ENCODE measurements at places on chromosomes 11 and 22. TPM values are rescaled to one million over a fixed set of nuclear protein-coding genes. Genes with fewer than 3 reads are reported as not detected.

DNA sequence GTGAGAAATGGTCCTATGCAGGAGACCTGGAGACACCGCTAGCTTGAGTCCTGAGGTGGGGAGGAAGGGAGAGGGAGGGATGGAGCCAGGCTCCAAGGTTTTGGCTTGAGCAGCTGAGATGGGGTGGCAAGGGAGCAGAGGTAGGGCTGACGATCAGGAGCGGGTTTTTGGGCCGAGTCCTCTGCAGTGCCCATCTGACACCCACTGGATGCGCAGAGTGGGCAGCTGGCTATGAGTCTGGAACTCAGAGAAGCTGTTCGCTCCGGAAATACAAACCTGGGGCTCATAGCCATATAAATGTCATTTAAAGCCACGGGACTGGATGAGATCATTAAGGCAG lies 453 bp upstream of the MAFF start:
- peak overlapping the region; percentile 81 for H3K27ac ChIP-seq
- peak overlapping the region; percentile 80 for H3K4me3 ChIP-seq
- H3K4me1 ChIP-seq = peaks cover 32% of the 10 kb centered on the region
- H3K36me3 ChIP-seq = no peaks in the 10 kb centered on the region

DNA sequence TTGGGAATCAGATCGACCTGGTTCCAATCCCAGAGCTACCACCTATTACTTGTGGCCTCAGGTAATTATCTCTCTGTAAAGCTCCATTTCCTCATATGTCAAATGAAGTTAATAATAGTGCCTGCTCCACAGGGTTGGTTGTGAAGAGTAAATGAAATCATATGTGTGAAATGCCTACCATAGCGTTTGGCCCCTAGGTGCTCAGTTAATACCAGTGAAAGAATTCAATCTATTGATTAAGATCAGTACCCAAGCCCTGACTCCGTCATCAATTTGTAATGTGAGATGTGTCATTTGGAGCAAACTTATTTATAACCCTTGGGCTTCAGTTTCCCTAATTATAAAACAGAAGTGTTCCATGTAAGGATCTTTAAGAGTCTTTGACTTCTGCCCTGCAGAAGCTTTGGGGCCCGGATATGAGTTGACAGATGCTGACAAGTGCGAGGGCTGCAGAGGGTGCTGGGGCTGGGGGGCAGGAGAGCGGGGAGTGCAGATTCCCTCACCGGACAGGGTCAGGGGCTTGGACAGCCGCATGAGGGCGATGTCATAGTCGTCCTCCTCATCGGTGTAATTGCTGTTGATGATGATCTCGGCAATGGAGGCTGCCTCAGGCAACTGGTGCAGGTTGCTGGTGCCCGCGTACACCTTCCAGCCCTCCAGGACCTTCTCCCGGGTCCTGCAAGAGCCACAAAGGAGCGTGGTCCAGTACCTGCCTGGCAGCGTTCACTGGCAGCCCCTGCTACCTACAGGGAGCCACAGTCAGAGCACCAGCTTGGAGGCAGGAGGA lies 20.9 kb downstream of the TMPRSS13 start:
- H3K27me3 ChIP-seq = no peaks in the 10 kb centered on the region
- no peak overlapping the region for H3K27ac ChIP-seq
- no peak overlapping the region for H3K4me3 ChIP-seq
- no peak for DNase-seq
- H3K36me3 ChIP-seq = no peaks in the 10 kb centered on the region
- no peaks in the 10 kb centered on the region for H3K4me1 ChIP-seq

GRCh38 chr11:2929950-2930703 lies 907 bp upstream of the PHLDA2 start:
- no peak for DNase-seq
- no peaks in the 10 kb centered on the region for H3K36me3 ChIP-seq
- H3K27ac ChIP-seq = peak overlapping the region; percentile 30
- peaks cover 40% of the 10 kb centered on the region for H3K4me1 ChIP-seq

The ALDH3B1 gene
- polyA plus RNA-seq = not detected

The CCDC87 gene
- not detected for polyA plus RNA-seq

DNA sequence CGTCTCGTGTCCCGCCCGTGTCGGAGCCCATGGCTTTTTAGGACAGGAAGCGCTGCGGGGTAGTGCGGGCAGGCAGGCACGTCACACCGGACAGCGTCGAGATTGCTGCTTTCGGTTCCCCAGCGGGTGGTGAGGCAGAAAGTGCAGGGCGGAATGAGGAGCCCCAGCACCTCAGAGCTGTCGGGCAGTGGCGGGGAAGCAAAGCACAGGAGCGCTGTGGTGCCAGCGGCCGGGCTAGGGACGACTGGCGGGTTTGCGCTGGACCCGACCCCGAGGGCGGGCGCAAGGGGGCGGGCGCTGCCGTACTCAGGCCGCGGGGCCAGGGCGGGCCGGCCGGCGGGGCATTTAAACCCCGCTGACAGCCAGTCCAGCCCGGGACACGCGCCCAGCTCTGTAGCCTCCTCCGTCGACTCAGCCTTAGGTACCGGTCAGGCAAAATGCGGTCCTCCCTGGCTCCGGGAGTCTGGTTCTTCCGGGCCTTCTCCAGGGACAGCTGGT lies at the start of gene SLC37A2:
TSS of gene SLC37A2 (plus strand) at position 375 of the 498 bp plus-strand sequence. CDS start at position 438, 63 bp downstream.
- no peaks in the 10 kb centered on the region for H3K36me3 ChIP-seq
- peaks cover 10% of the 10 kb centered on the region for H3K4me1 ChIP-seq

- DNase-seq = no peak
- H3K36me3 ChIP-seq = no peaks in the 10 kb centered on the region
- peaks cover 21% of the 10 kb centered on the region for H3K4me1 ChIP-seq
- H3K27ac ChIP-seq = no peak overlapping the region
- no peaks in the 10 kb centered on the region for H3K27me3 ChIP-seq
Measured at GRCh38 chr11:72789493-72790131, 4.2 kb downstream of the STARD10 start.

DNA sequence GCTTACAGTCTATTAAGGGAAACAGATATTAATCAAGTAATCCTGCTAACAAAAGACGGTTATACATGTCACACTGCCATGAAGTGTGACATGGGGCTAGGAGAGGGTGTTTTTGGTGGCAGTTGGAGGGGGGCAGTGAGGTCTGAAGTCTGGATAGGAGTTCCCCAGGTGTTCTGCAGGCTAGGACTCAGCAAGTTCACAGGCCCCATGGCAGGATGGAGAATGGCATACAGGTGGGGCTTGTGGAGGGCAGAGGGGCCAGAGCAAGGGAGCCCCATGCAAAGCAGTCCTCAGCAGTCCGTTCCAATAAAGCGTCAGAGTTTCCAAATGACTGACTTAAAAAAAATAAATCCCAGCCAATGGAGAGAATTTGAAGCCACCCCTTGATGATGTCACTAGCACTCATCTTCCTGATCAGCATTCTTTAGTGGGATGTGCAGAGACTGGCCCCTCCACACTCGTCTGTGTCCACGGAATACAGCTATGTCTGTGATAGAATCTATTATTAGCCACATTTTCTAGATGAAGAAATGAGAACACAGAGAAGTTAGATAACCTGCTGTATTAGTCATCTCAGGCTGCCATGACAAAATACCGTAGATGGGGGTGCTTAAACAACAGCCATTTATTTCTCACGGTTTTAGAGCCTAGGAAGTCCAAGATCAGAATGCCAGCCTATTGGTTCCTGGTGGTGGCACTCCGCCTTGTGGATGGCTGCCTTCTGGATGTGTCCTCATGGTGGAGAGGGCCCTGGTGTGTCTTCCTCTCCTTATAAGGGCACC lies 32.6 kb downstream of the PRDM11 start:
- peaks cover 12% of the 10 kb centered on the region for H3K27me3 ChIP-seq
- peaks cover 9% of the 10 kb centered on the region for H3K4me1 ChIP-seq
- no peak overlapping the region for H3K4me3 ChIP-seq
- no peak overlapping the region for H3K27ac ChIP-seq

GRCh38 chr22:28243539-28243938 lies 324.5 kb upstream of the PITPNB start:
- no peak overlapping the region for H3K27ac ChIP-seq
- no peaks in the 10 kb centered on the region for H3K27me3 ChIP-seq
- H3K4me1 ChIP-seq = no peaks in the 10 kb centered on the region
- H3K36me3 ChIP-seq = no peaks in the 10 kb centered on the region
- DNase-seq = no peak
- H3K4me3 ChIP-seq = no peak overlapping the region

GRCh38 chr22:40216041-40216756 lies 38.5 kb downstream of the TNRC6B start:
- H3K27ac ChIP-seq = peak overlapping the region; percentile 64
- no peak overlapping the region for H3K4me3 ChIP-seq
- DNase-seq = peak; percentile 44
- H3K27me3 ChIP-seq = no peaks in the 10 kb centered on the region

- H3K4me3 ChIP-seq = no peak overlapping the region
- no peaks in the 10 kb centered on the region for H3K27me3 ChIP-seq
- H3K36me3 ChIP-seq = no peaks in the 10 kb centered on the region
Measured at GRCh38 chr22:27461470-27461869, 340.1 kb downstream of the MN1 start.

The TRIM49D1 gene
- polyA plus RNA-seq = not detected

GRCh38 chr22:47200273-47201051 lies 438.0 kb downstream of the TBC1D22A start:
- no peak overlapping the region for H3K4me3 ChIP-seq
- no peaks in the 10 kb centered on the region for H3K27me3 ChIP-seq
- H3K36me3 ChIP-seq = no peaks in the 10 kb centered on the region
- no peak overlapping the region for H3K27ac ChIP-seq
- no peaks in the 10 kb centered on the region for H3K4me1 ChIP-seq

The SAA2 gene
- polyA plus RNA-seq = not detected

DNA sequence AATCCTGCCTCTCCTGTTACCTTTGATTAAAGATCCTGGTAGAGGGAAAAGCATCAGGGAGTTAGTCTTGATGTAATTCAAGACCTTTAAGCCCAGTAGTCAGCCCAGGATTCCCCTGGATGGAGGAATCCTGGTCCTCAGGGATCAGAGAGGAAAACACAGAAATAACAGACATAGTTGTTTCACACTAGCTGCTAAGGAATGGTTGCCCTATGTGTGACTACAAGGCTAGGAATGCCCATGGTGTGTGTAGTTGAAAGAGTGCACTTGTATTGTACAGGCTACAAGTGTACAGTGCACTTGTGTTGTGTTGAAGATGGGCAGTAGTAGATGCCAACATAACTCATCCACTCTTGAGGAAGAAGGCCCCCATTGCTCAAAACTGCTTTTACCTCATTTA lies 226.8 kb downstream of the AASDHPPT start:
- H3K4me1 ChIP-seq = no peaks in the 10 kb centered on the region
- DNase-seq = no peak
- no peaks in the 10 kb centered on the region for H3K36me3 ChIP-seq
- no peak overlapping the region for H3K4me3 ChIP-seq
- H3K27me3 ChIP-seq = no peaks in the 10 kb centered on the region

GRCh38 chr11:116073854-116074837 lies 569.9 kb upstream of the CADM1 start:
- H3K27ac ChIP-seq = no peak overlapping the region
- H3K4me1 ChIP-seq = no peaks in the 10 kb centered on the region

- H3K4me3 ChIP-seq = no peak overlapping the region
- DNase-seq = no peak
- no peaks in the 10 kb centered on the region for H3K27me3 ChIP-seq
- no peak overlapping the region for H3K27ac ChIP-seq
- H3K4me1 ChIP-seq = no peaks in the 10 kb centered on the region
Measured at GRCh38 chr22:24455039-24455438, 27.6 kb downstream of the ADORA2A start.

The SLC22A6 gene
- polyA plus RNA-seq = not detected

- no peaks in the 10 kb centered on the region for H3K36me3 ChIP-seq
- H3K27me3 ChIP-seq = no peaks in the 10 kb centered on the region
- DNase-seq = no peak
- no peaks in the 10 kb centered on the region for H3K4me1 ChIP-seq
Measured at GRCh38 chr11:109956124-109956793, 136.9 kb upstream of the ZC3H12C start.

GRCh38 chr22:31753005-31753633 lies 700 bp upstream of the DEPDC5 start:
- no peaks in the 10 kb centered on the region for H3K27me3 ChIP-seq
- no peaks in the 10 kb centered on the region for H3K36me3 ChIP-seq
- H3K4me1 ChIP-seq = peaks cover 40% of the 10 kb centered on the region
- peak overlapping the region; percentile 63 for H3K4me3 ChIP-seq
